ENCODE measurements at places on chromosomes 3 and 15. TPM values are rescaled to one million over a fixed set of nuclear protein-coding genes. Genes with fewer than 3 reads are reported as not detected.

DNA sequence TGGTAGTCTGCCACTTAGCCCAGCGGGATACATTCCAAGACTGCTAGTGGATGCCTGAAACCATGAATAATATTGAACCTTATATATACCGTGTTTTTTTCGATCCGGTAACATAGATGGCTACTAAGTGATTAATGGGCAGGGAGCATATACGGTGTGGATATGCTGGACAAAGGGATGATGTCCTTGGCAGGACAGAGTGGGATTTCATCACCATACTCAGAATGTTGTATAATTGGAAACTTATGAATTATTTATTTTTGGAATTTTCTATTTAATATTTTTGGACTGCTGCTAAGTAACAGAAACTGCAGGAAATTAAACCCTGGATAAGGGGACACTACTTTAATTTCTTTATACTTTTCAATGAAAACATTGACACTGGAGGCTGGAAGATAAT lies 53.2 kb downstream of the ASTE1 start:
- no peak overlapping the region for H3K4me3 ChIP-seq
- H3K27me3 ChIP-seq = no peaks in the 10 kb centered on the region
- DNase-seq = no peak
- H3K27ac ChIP-seq = no peak overlapping the region
- H3K36me3 ChIP-seq = peaks cover 73% of the 10 kb centered on the region

The LEKR1 gene
- 5.8 TPM for total RNA-seq

GRCh38 chr3:67383379-67383778 lies 271.0 kb downstream of the SUCLG2 start:
- no peak overlapping the region for H3K4me3 ChIP-seq
- no peaks in the 10 kb centered on the region for H3K27me3 ChIP-seq
- H3K4me1 ChIP-seq = no peaks in the 10 kb centered on the region
- H3K27ac ChIP-seq = no peak overlapping the region
- DNase-seq = no peak
- no peaks in the 10 kb centered on the region for H3K36me3 ChIP-seq

DNA sequence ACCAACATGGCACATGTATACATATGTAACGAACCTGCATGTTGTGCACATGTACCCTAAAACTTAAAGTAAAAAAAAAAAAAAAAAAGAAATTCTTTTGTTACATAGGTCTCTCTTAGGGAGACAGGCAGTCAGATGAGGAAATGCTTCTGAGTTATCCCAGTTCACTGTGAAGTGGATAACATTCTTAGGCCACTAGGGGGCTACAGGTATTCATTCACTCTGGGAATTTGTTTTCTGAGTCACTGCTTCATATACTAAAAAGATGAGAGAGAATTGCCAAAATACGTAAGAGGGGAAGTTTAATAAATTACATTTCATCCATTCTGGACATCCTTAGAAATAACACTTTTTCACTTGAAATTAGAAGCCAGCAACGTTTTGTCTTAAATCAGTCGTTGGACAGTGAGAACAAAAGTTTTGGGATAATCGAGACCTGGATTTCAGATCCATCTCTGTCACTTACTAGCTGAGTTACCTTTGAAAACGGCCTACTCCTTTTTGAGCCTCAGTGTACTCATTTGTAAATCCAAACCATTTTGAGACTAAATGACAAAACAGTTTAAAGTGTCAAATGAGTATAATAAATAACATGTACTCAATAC lies 738.4 kb upstream of the ALCAM start:
- H3K27ac ChIP-seq = no peak overlapping the region
- H3K36me3 ChIP-seq = no peaks in the 10 kb centered on the region
- no peaks in the 10 kb centered on the region for H3K27me3 ChIP-seq
- H3K4me3 ChIP-seq = no peak overlapping the region
- DNase-seq = no peak

GRCh38 chr15:92803536-92803851 lies 96.6 kb upstream of the CHD2 start:
- H3K4me1 ChIP-seq = peaks cover 71% of the 10 kb centered on the region
- no peak overlapping the region for H3K4me3 ChIP-seq
- no peak for DNase-seq
- H3K27ac ChIP-seq = peak overlapping the region; percentile 97

DNA sequence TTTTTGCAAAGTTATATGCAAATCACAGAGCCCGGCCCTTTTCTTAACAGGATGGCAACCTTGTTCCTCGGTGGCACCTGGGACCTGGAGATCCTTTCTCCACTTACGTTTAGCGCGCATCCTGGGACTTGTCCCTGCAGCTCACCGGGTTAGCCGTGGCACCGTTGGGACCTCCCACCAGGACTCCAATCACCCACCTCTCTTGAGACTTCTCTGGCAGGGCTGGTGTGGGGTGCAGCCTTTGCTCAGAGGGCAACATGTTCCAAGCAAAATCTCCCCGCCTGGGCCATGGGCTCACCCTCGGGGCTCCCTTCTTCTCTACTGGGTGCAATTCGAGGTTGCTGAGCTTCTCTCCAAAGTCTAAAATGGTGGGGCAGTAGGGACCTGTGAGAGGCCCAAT lies 211.9 kb upstream of the UMPS start:
- H3K36me3 ChIP-seq = no peaks in the 10 kb centered on the region
- H3K4me3 ChIP-seq = no peak overlapping the region
- H3K27me3 ChIP-seq = no peaks in the 10 kb centered on the region
- no peaks in the 10 kb centered on the region for H3K4me1 ChIP-seq
- no peak overlapping the region for H3K27ac ChIP-seq

The ADAMTSL3 gene
- total RNA-seq = 26.4 TPM

The EFHB gene
- total RNA-seq = 5.6 TPM

The GOLGA8N gene
- total RNA-seq = 14.3 TPM

GRCh38 chr3:115040673-115041286 lies 106.3 kb downstream of the ZBTB20 start:
- no peak for DNase-seq
- no peak overlapping the region for H3K27ac ChIP-seq
- no peaks in the 10 kb centered on the region for H3K36me3 ChIP-seq
- H3K4me1 ChIP-seq = peaks cover 6% of the 10 kb centered on the region
- no peaks in the 10 kb centered on the region for H3K27me3 ChIP-seq
- H3K4me3 ChIP-seq = no peak overlapping the region

Measured in lower lobe of right lung (tissue), 2 donors.